ENCODE measurements at places on chromosomes 1 and 21. TPM values are rescaled to one million over a fixed set of nuclear protein-coding genes. Genes with fewer than 3 reads are reported as not detected.
A peak's percentile ranks its signal among the peaks of the same experiment; 100 is the strongest.

GRCh38 chr1:183872403-183872802, 67.5 kb downstream of the RGL1 start:
- H3K27ac ChIP-seq = no peak overlapping the region
- no peaks in the 10 kb centered on the region for H3K36me3 ChIP-seq
- peaks cover 15% of the 10 kb centered on the region for H3K4me1 ChIP-seq
- H3K4me3 ChIP-seq = no peak overlapping the region

GRCh38 chr1:149995927-149996326, 14.6 kb downstream of the OTUD7B start:
- no peak overlapping the region for H3K4me3 ChIP-seq
- H3K36me3 ChIP-seq = peaks cover 8% of the 10 kb centered on the region
- H3K27ac ChIP-seq = peak overlapping the region; percentile 35
- DNase-seq = peak; percentile 75
- H3K4me1 ChIP-seq = peaks cover 16% of the 10 kb centered on the region

The EXTL1 gene
- 39.9 TPM for total RNA-seq

GRCh38 chr1:14103878-14104430, 404.0 kb downstream of the PRDM2 start:
- H3K27me3 ChIP-seq = no peaks in the 10 kb centered on the region
- DNase-seq = no peak
- H3K4me1 ChIP-seq = no peaks in the 10 kb centered on the region
- H3K36me3 ChIP-seq = no peaks in the 10 kb centered on the region
- no peak overlapping the region for H3K4me3 ChIP-seq

The FAM3B gene
- not detected for total RNA-seq

The KCNN3 gene
- total RNA-seq = 0.66 TPM

DNA sequence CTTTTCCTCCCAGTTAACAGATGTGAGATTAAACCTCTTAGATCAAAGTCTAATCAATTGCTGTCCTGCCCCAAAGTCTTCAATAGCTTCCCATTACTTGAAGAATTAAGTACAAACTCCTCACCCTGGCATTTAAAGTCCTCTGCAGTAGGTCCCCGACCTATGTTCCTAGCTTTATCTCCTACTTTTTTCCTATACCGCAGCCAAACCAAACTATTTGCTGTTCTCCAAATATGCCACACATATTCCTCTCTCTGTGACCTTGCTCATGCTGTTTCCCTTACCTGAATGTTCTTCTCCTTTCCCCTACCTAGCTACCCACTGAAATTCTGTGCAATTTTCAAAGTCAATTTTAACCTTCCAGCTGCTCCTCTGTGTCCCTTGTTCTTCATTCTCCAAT, 14.0 kb upstream of the PPP2R5A start:
- H3K36me3 ChIP-seq = no peaks in the 10 kb centered on the region
- no peaks in the 10 kb centered on the region for H3K4me1 ChIP-seq
- no peak overlapping the region for H3K27ac ChIP-seq
- no peak overlapping the region for H3K4me3 ChIP-seq
- H3K27me3 ChIP-seq = peaks cover 15% of the 10 kb centered on the region

- H3K27ac ChIP-seq = no peak overlapping the region
- no peaks in the 10 kb centered on the region for H3K36me3 ChIP-seq
- peaks cover 21% of the 10 kb centered on the region for H3K27me3 ChIP-seq
- H3K4me1 ChIP-seq = no peaks in the 10 kb centered on the region
- H3K4me3 ChIP-seq = no peak overlapping the region
Observed at GRCh38 chr1:54977533-54978297, 2.7 kb upstream of the TMEM61 start.

GRCh38 chr1:231550448-231550781, 21.9 kb downstream of the TSNAX start:
- no peak overlapping the region for H3K4me3 ChIP-seq
- no peaks in the 10 kb centered on the region for H3K4me1 ChIP-seq
- H3K36me3 ChIP-seq = no peaks in the 10 kb centered on the region
- no peaks in the 10 kb centered on the region for H3K27me3 ChIP-seq

The SLC2A1 gene
- 506 TPM for total RNA-seq

- H3K27me3 ChIP-seq = no peaks in the 10 kb centered on the region
- peaks cover 4% of the 10 kb centered on the region for H3K4me1 ChIP-seq
- no peak overlapping the region for H3K4me3 ChIP-seq
- no peaks in the 10 kb centered on the region for H3K36me3 ChIP-seq
- DNase-seq = peak; percentile 64
- no peak overlapping the region for H3K27ac ChIP-seq
Observed at GRCh38 chr1:67674260-67675011, 10.6 kb upstream of the GADD45A start.

GRCh38 chr1:1114431-1114830, 1.5 kb downstream of the C1orf159 start:
- peaks cover 3% of the 10 kb centered on the region for H3K27me3 ChIP-seq
- no peak for DNase-seq
- H3K27ac ChIP-seq = no peak overlapping the region
- H3K4me1 ChIP-seq = no peaks in the 10 kb centered on the region
- H3K4me3 ChIP-seq = no peak overlapping the region
- no peaks in the 10 kb centered on the region for H3K36me3 ChIP-seq

DNA sequence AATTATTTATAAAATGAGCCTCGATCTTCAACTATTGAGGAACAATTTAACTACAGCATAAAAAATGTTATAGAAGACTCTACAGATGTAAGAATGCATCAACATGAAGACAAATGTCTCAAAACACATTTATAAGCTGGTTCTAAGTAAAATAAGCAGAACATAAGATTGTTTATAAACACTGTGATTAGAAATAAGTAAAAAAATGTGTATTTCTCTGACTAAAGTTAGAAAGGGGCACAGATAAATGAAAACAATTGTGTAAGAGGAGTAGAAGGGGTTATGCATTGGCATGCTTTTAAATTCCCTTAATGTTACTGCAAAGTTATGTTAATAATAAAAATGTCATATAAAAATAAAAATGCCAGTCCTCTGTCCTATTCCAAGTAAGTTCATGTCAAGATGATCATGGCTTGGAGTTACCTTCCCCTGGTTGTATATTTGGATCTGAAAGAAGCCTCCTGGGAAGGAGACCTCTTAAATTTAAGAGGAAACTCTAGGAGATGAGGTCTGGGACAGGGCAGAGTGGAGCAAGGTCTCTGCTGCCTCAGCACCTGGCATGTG, 70.2 kb upstream of the FAM20B start:
- H3K36me3 ChIP-seq = no peaks in the 10 kb centered on the region
- H3K4me3 ChIP-seq = no peak overlapping the region
- H3K27me3 ChIP-seq = no peaks in the 10 kb centered on the region
- no peaks in the 10 kb centered on the region for H3K4me1 ChIP-seq

DNA sequence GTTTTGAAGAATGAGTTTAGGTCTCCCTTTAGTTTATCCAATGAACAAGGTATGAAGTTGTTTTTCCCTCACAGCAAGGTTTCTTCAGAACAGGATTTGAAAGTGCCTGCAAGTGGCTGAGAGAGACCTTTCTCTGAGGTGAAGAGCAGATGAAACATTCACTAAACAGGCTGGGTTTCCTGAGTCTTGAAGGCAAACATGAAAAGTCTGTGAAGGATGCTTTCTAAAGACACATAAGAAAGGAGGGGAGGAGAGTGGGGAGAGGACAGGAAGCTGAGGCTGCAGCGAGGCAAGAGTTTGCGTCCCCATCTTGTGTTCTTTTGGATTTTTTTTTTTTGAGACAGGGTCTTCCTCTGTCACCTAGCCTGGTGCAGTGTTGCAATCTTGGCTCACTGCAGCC, 95.7 kb upstream of the SIM2 start:
- H3K27me3 ChIP-seq = peaks cover 2% of the 10 kb centered on the region
- H3K36me3 ChIP-seq = no peaks in the 10 kb centered on the region
- no peak overlapping the region for H3K4me3 ChIP-seq
- no peak overlapping the region for H3K27ac ChIP-seq
- no peak for DNase-seq

GRCh38 chr1:51565009-51565408, 45.9 kb upstream of the EPS15 start:
- H3K27me3 ChIP-seq = no peaks in the 10 kb centered on the region
- no peak overlapping the region for H3K27ac ChIP-seq
- H3K4me1 ChIP-seq = peaks cover 23% of the 10 kb centered on the region
- H3K36me3 ChIP-seq = no peaks in the 10 kb centered on the region
- no peak overlapping the region for H3K4me3 ChIP-seq

The LCE3D gene
- total RNA-seq = not detected

DNA sequence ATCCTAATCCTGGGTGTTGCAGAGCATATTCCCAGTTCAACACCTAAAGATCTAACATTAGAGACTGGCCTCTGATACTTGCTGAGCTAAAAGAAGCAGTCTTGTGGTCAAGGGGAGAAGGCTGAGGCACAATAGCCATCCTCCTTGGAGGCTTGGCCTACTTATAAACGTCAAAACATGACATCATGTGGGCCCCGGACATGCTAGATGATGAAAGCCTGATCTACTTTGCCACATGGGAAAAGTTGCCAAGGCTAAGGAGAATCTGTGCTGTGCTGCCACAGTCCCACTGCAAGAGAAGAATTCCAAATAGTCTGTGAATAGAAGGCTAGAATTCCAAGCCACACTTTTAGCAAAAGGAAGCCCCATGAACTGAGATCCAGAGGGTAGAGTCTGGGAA, 43.9 kb upstream of the SAMD13 start:
- H3K27ac ChIP-seq = no peak overlapping the region
- no peak overlapping the region for H3K4me3 ChIP-seq
- no peaks in the 10 kb centered on the region for H3K27me3 ChIP-seq
- peaks cover 22% of the 10 kb centered on the region for H3K4me1 ChIP-seq
- H3K36me3 ChIP-seq = no peaks in the 10 kb centered on the region

DNA sequence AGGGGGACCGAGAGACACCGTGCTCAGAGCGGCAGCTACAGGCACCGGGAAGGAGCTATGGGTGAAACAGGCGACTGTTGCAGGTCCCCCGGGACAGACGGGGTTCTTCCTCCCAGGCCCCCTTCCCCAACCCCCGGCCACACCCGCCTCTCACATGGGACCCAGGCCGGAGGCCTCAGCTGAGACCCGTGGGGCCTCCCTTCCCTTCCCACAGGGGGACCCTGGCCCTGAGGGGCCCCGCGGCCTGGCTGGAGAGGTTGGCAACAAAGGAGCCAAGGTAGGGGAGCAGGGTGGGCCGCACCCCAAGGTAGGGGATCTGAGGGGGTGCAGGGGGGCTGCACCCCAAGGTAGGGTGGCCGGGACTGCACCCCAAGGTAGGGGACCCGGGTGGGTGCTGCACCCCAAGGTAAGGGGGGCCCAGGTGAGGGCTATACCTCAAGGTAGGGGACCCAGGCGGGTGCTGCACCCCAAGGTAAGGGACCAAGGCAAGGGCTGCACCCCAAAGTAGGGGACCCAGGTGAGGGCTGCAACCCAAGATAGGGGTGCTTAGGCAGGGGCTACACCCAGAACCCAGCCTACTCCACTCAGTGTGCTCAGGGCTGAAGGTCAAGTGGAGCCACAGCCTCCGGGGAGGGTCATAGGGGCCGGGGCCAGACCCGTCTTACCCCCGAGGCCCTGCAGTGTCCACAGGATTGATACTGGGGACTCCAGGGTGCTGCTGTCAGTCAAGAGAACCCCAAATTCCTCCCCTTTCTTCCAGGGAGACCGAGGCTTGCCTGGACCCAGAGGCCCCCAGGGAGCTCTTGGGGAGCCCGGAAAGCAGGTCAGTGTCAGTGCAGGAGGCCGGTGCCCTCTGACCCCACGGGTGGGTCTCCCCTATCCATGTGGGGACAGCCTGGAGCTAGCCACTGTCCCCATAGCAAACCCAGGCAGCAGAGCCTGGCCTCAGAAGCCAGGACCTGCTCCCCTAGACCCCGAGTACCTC, 22.7 kb downstream of the COL6A2 start:
- H3K4me1 ChIP-seq = peaks cover 29% of the 10 kb centered on the region
- no peaks in the 10 kb centered on the region for H3K27me3 ChIP-seq
- H3K27ac ChIP-seq = peak overlapping the region; percentile 78
- DNase-seq = no peak
- no peak overlapping the region for H3K4me3 ChIP-seq

GRCh38 chr1:97739596-97740103, 181.2 kb downstream of the DPYD start:
- H3K4me1 ChIP-seq = no peaks in the 10 kb centered on the region
- H3K27me3 ChIP-seq = no peaks in the 10 kb centered on the region
- H3K36me3 ChIP-seq = no peaks in the 10 kb centered on the region
- H3K27ac ChIP-seq = peak overlapping the region; percentile 23

Data from astrocyte (in vitro differentiated cells and primary cell).